ENCODE measurements at places on chromosomes 4 and X. TPM values are rescaled to one million over a fixed set of nuclear protein-coding genes. Genes with fewer than 3 reads are reported as not detected.

DNA sequence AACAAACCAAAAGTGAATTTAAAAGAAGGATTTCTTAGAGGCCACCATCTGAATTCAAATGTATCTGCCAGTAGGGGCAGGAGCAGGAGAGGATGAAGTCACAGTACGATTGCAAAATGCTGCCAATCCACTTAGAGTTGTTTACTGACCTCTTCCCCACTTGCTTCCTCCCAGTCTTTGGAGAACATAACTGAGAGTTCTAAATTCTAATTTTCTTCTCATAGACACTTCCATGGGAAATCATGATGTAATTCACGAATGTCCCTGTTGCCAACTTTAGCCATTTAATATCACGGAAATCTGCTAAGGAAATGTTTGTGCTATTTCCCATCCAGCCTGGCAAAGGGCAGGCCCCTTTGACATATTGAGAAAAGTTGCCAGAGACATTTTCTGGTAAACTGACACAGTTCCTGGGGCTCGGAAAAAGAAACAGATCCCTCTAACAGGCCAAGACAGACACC, 33.6 kb upstream of the NOCT start:
- DNase-seq: peak; percentile 80

The PCDH10 gene
- total RNA-seq: 16.4 TPM

DNA sequence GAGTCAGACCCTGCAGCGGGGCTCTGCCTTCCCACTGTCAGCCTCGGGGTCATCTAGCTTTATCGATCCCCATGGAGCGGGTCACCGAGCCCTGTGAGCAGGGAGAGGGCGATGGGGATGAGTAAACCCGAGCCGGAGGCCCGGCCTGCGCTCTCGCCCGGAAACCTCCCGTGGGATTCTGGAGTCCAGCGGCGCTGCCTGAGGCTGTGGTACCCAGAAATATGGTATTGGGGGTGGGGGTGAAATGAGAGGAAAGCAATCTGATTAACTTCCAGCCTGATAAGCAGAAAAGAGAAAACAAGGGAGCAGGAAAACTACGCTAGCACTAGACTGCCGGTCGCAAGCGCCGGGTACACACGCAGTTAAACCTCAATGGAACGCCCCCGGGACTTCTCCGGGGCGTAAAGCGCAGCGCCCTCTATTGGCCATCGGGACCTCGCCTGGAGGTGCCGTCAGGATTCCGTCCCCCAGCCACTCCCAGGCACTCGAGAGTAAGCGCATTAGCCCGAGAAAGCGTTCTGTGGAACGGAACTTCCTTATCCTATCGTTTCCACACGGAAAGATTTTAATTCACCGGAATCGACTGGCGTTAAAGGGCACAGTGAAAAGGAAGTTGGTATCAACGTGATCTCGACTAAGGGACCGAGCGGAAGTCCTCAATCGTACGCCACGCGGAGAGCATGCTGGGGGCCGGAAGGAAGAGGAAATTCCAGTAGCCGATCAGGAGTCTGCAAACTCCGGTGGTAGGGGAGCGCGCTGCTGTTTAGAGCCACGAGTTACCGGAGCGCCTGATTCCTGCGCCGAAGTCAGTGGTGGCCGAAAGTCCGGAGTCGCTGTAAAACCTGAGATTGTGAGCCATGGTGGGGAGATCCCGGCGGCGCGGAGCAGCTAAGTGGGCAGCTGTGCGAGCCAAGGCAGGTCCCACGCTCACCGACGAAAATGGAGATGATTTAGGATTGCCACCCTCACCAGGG, at the start of gene UTP3:
Gene UTP3 (plus strand): TSS at position 712 of the 974 bp plus-strand sequence. CDS start 146 bp downstream, at position 858.
- peak; percentile 99 for DNase-seq

DNA sequence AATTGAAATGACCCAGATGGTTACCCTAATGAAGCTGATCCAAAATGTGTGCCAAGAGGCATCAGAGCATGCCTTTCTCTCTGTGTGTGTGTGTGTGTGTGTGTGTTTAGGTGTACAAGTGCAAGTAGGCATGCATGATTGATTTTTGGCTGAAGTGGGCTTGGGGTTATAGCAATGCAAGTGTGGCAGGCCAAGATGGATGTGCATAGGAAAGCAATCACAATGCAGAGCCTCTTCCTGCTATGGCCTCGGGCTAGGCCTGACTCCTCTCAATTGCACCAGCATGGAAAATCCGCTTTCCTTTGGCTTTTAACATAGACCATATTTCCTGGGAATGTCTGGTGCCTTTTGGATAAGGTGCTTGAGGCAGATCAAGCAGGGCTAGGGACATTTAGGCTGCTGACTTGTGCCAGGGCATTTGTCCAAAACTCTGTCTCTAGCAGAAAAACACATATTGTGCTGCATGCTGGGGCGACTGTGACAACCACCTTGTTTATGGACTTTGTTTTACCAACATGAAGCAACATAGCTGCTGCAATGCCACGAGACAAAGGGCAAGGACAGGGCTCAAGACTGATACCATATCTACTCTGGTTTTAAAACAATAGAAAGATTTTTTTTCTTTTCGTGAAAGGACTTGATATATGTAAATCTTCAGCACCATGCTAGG, 395.7 kb downstream of the RAPGEF2 start:
- no peak for DNase-seq

- no peak for DNase-seq
Measured at GRCh38 chr4:186030399-186030775, 38.6 kb upstream of the TLR3 start.

DNA sequence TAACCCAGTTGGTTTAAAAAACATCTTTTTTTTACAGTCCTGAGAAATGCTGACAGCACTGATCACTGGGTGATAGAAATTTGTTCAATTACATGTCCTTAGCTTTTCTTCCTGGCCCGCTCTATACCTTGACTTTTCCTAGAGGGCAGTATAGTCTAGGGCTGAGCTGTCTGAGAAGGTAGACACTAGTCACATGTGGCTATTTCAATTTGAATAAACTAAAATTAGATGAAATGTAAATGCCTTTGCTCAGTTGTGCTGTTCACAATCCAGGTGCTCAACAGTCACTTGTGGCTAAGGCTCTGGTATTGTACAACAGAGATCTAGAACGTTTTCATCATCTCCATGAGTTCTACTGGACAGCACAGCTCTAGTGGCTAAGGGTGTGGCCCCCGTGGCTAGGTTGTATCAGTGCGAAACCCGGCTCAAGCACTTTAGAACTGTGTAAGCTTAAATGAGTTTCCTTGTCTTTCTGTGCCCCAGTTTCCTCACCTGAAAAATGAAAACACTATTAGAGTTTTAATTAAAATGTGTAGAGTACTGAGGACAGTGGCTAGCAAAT, 111.6 kb upstream of the WDR17 start:
- no peak for DNase-seq

The SULT1E1 gene
- under 0.01 TPM for total RNA-seq

DNA sequence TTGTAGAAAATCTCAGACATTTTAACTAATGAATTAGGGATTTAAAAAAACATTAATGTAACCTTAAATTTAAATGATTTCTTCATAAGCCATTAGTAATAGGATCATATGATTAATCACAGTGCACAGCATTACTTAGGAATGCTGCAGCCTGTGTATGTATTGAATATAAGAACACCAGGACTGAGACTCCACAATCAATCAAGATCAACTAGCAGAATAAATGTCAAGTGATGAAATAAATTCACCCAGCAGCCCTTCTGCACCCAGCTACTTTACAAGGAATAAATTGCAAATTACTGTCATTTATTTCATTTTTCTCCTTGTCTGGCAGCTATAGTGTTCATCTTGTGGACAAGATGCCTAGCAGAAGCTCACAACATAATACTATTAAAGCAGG, 46.5 kb downstream of the NEIL3 start:
- DNase-seq: no peak

The SOWAHB gene
- under 0.01 TPM for total RNA-seq

The MXRA5 gene
- 45.4 TPM for total RNA-seq

- no peak for DNase-seq
Measured at GRCh38 chrX:133543654-133544053, 128.4 kb upstream of the GPC4 start.

All from fibroblast of villous mesenchyme (primary cell).